ENCODE measurements at places on chromosomes 11 and 22.

- no peak for DNase-seq
Observed at GRCh38 chr11:13277768-13278608, at the start of gene BMAL1. BMAL1 (plus strand) TSS chr11:13277790; CDS start chr11:13354309, 76,519 bp downstream.

GRCh38 chr11:67059671-67060070 is 3.0 kb downstream of the RHOD start:
- no peak for DNase-seq

- DNase-seq: no peak
Observed at GRCh38 chr22:24025475-24025874, 14.4 kb downstream of the CABIN1 start.

DNA sequence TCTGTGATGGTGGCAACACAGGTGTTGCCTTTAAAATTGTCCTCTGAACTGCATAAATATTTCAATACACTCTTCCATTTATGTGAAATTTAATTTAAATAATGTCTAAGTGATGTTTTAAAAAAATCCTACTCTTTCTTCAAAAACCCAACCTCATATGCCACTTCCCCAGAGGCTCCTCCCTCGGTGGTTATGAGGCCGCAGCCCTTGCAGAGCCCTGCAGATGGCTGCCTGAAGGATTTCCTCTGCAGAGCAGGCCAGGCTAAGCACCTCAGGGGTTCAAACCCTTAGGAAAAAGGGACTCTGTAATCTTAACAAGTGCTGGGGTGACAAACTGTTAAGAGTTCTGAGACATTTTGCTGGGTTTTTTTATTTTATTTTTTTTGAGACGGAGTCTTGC is 25.2 kb downstream of the MORC2 start:
- no peak for DNase-seq

DNA sequence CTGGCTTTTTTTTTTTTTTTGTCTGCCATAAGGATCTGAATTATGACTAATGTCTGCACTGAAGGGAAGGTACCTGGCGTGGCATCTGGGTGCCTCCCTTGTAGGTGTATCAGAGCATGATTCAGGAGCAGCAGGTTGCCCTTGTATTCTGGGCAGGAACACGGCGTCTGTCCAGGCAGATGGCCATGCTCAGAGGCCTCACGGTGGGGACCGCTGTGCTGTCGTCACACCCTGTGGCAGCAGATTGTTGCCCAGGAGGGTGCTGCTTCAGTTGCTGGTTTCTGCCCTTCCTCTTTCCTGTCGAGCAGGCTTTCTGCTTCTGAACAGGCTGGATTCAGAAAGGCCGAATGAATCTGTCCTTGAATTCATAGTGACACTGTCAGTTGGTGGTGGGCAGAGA is 11.0 kb downstream of the ZNRF3 start:
- no peak for DNase-seq

DNA sequence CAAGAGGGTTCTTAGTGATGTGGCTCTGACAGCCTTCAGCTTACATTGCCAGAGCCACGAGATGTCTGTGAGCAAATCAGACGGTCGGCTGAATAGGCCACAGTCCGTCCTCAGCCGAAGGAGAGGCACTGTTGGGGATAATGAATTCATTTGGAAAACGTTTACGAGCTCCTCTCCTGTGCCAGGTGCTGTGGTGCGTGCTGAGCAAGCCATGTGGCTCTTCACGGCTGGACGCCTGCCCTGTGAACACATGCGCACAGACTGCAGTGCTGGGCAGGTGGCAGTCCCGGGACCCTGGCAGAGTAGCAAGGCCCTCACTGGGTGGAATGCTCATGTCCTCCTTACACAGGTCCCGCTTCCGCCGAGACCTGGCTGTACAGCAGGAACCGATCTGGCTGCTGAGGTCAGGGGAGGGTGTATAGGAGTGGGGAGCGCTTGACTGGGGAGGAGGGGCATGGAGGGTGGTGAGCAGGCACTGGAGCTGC is 6.8 kb downstream of the TBC1D22A start:
- no peak for DNase-seq

DNA sequence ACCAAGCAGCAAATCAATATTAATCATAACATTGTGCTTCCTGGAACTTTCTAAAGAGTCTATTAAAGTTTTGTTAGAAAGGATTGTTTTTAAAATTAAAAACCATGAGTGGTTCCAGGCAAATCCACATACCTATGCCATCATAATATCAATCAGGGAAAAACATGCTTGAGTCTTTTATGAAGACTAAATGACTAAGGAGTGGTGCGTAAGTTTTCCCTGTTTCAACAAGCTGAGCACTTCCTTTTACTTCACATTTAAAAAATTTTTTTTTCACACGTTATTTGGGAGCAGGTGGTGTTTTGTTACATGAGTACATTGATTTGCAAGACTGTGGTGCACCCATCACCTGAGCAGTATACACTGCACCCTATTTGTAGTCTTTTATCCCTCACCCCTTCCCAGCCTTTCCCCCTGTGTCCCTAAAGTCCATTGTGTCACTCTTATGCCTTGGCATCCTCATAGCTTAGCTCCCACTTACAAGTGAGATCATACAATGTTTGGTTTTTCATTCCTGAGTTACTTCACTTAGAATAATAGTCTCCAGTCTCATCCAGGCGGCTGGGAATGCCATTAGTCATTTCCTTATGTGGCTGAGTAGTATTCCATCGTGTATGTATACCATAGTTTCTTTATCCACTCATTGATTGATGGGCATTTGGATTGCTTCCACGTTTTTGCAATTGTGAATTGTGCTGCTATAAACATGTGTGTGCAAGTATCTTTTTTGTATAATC is 1190.3 kb upstream of the RAG2 start:
- DNase-seq: no peak

DNA sequence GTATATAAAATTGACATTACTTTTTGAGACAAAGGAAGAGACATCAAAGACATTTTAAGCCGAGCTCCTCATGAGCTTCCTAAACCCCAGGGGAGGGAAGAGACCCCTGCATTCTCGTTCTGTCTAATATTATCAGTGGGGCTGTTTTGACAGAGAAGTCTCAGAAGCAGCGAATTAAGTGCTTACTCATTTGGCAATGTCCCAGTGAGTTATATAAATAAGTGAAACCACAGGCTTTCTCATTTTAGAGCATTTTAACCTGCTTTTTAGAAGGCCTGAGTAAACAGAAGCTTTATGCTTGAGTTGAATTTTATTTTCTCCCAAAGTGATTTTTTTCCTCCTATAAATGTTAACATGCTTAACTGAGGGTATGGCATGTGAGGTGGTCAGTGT is 23.2 kb upstream of the C1QTNF4 start:
- DNase-seq: no peak

GRCh38 chr22:31896472-31896871 is 47.9 kb upstream of the YWHAH start:
- no peak for DNase-seq

DNA sequence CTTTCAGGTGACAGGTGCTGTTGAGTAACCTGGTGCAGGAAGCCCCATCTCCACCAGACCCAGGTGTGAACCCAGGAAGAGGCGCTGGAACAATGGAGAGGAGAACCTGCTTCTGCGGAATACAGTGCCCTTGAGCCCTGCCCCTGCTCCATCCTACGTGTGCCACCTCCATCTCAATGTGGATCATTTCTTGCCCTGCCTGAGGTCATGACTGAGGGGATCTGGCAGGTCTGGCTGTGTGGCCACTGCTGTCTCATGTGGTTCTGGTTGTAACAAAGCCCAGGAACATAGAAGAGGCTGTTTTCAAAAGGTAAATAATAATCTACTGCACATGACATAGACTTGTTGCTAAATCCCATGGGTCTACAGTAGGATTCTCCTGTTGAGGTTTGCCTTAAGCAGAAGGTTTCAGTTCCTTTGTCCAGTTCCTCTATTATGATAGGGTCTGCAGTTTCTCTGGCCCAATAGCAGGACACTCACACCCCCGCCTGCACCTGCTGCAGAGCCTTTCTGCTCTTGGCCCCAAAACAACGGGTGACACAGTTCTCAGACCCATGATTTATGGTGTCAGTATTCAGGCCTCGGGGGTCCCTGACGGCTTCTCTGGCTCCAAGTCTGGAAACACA is 113.5 kb upstream of the IGLL5 start:
- DNase-seq: no peak

- no peak for DNase-seq
Observed at GRCh38 chr11:1820463-1821325, 14.1 kb upstream of the SYT8 start.

- DNase-seq: no peak
Observed at GRCh38 chr11:128152796-128153696, 434.3 kb downstream of the ETS1 start.

GRCh38 chr11:117034901-117035300 is 63.3 kb downstream of the SIK3 start:
- no peak for DNase-seq

DNA sequence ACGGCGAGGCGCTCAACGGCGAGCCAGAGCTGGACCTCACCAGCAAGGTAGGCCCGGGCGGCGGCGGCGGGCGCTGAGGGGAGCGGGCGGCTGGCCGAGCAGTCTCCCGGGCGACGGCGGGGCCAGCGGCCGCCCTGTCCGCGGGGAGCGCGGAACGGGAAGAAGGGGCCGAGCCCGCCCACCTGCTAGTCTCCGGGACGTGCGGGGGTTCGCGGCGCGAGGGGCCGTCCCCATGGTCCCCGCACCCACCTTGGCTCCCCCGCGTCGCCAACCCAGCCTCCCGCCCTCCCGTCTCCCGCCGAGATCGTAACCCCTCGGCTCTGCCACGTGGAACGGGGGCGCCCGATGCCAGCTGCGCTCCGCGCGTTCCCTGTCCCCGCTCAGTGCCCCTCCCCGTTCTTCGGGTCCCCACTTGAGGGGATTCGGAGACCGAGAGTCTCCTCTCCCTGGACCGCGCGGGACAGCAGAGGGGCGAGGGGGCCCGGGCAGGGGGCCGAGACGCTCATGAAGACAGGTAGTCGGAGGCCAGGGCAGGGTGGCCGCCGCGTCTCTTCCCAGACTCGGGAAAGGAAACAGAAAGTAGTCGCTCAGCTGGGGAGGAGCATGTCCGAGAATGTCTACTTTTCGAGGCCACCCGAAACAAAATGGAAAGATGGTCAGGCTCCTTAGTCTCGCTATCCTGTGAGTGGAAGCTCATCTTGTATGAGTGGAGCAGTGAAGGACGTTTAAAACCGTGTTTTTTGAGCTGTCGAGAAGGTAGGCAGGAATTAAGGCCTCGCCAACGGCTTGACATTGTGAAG is 557 bp downstream of the GTPBP1 start:
- DNase-seq: no peak

GRCh38 chr11:118610225-118610772 is 2.9 kb downstream of the PHLDB1 start:
- peak; percentile 24 for DNase-seq

DNA sequence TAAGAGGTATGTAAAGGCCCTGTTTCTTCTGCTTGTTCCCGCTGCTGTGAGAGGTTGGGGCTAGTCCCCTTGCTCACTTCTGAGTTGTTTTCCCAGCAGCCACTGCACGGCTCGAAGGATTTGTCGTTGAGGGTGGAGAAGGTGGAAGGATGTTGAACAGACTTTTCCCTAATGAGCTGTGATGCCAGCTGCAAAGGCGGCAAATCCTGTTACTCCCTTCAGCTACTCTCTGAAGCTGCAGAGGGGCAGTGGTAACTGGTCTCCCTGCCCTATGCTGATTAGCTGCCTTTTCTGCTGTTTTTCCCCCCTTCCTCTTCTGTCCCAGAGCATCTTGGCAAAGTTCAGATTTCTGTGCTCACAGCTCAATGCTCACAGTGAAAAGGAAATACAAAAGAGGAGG is 90.4 kb upstream of the SLC25A18 start:
- DNase-seq: no peak

DNA sequence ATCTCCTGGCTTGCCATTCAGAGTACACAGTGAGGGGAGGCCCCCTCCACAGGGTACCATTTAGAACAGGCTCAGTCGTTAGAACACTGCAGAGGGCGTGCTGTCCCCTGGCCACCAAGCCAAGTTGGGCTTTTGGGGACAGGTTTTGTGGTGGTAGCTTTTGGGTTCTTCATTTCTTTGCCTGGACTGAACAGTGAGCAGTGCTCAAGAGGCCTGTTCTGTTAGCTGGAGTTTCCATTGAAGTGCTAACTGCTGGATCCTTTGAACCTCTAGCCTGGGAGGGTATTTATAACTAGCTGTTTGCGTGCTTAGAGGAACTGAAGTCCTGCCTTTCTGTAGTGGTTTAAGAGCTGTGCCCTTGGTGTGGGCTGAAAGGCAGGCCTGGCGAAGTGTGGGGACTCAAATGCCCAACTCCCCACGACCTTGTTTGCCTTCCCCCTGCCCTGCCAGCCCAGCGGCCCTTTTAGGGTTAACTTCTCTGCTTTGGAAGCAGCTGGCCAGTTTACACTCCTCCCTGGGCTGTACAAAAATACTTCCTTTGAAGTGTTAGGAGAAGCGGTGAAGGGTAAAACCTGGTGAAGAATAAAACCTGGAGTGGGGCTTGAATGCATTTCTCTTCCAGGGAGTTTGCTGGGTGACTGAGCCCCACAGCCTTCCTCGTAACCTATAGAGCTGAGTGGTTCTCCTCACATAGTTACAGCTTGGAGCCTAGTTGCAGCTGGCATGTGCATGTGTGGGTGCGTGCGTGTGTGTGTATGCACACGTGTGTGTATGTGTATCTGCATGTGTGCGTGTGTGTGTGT is 34.6 kb downstream of the ZNRF3 start:
- DNase-seq: peak; percentile 49

GRCh38 chr22:30890686-30891442 is 77.7 kb downstream of the MORC2 start:
- DNase-seq: peak; percentile 58

GRCh38 chr11:33402066-33402465 is 144.9 kb downstream of the HIPK3 start:
- no peak for DNase-seq

- DNase-seq: peak; percentile 85
Observed at GRCh38 chr11:131674051-131674755, 303.8 kb downstream of the NTM start.

DNA sequence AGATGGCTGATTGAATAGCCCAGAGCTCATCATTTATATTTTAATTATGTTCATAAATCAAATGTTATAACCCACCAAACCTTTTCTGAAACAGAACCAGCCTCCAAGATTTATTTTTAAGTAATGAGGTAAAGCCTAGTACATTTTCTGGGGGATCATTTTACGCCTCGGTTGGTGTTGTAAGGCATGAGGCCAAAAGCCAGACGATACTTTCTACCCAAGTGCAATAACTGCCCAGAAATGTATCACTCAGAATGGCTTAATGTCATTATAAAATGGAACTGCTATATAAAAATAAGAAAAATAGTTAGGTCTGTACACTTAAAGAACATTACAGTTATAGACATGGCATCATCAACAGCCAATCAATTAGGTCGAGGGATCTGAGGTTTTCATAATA is 283.3 kb downstream of the CADM1 start:
- DNase-seq: no peak

DNA sequence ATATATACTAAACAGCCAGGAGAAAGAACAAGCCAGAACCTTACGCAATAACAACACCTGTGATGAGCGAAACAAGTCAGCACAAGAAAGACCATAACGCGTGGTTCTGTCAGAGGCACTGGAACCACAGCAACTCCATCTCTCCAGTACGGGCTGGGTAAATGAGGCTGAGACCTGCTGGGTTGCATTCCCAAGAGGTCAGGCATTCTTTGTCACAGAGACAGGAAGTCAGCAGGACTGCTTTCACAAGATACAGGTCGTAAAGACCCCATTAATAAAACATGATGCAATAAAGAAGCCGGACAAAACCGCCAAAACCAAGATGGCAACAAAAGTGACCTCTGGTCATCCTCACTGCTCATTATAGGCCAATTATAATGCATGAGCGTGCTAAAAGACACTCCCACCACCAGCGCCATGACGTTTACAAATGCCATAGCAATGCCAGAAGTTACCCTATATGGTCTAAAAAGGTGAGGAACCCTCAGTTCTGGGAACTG is 21.7 kb downstream of the TPST2 start:
- DNase-seq: peak; percentile 20

GRCh38 chr11:34960277-34960676 is 43.9 kb downstream of the PDHX start:
- no peak for DNase-seq

GRCh38 chr11:5736396-5736795 is at the start of gene OR56B1:
OR56B1 (plus strand) TSS chr11:5736448; CDS start chr11:5736517, 69 bp downstream.
- no peak for DNase-seq
